Activated CD8-positive, alpha-beta memory T cell treated with anti-CD3 and anti-CD28 coated beads for 24 hours (primary cell): ENCODE measurements at places on chromosomes 16 and 17.

GRCh38 chr17:76598004-76598439 is 12.4 kb upstream of the ST6GALNAC2 start:
- DNase-seq, result no peak

DNA sequence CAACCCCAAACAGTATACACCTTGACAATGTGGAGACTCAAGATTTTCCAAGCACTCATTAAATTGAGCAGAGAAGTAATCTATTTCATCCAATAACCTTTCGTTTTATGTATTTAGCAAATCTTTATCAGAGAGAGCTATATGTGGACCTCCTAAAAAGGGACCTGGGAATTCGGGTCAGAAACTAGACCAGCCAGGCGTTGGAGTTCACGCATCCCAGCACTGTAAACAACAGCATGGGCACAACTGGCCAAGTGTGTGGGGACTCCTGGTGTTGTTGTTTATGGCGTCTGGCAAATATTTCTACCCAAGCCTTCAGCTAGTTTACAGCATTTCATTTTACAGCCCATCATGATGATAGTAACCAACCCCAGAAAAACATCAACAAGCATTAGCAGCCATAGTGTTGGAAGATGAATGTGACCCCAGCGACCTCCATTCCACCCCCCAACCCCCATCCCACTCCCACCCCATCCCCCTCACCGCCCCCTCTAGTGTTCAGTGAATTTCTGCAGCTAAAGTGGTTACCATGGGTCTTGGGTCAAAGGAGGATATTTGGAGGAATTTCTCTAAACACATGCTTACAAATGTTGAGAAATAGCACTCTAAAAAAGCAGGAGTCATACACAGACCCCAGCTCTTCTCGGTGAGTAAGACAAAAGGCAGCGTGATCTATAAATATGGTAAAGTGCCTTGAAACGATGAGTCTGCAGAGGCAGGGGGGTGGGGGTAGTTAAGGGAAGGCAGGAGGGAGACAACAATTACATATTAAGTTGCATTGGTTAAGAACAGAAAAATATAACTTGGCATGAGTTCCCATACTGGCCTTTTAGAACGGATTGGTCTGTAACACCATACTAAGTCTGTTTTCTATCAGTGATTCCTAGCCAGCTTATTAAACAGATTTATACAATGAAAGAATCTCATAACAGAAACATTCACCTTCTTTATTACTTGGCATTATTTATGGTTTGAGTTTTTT is 91.4 kb upstream of the TBX2 start:
- no peak for DNase-seq

- DNase-seq, result no peak
These were observed 10.9 kb downstream of the HOXB4 start for GRCh38 chr17:48567209-48567608.

GRCh38 chr16:35447010-35447558 is 1987.7 kb downstream of the TP53TG3F start:
- no peak for DNase-seq

- peak; percentile 37 for DNase-seq
These were observed 180.2 kb downstream of the RPTOR start for GRCh38 chr17:80724775-80725266.

GRCh38 chr17:2056206-2057174 is 1.6 kb downstream of the HIC1 start:
- peak; percentile 82 for DNase-seq

DNA sequence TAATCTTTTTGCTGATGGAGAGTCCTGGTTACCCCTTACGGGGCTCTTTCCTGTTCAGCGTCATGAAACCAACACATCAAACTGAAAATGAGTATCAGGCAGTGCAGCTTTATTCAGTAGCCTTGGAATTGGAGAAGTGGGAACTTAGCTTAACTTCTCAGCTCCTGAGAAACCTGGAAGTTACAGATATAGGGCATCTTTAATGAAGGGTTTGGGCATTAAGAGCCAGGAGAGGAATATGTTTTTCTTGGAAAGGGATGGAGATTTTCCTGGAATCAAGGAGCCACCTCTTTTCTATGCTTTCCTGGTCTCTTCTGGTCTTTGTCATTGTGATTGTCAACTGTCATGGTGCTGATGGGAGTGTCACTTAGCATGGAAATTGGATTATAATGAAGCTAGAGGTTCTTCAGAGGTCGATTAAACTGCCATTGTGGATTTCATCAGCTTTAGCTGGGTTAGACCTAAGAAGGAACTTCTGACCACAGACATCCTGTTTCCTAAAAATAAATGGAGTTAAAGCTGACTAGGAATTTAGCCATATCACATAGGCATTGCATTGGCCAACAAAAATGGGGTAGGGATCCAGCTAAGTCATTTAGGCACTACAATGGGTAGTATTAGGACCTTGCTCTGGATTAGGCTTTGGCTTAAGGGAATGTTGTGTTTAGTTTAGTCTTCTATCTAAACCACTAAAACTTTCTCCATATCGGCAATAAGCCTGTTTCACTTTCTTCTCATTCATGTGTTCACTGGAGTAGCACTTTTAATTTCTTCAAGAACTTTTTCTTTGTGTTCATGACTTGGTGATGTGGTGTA is 186.4 kb downstream of the BCAS3 start:
- DNase-seq, result no peak

DNA sequence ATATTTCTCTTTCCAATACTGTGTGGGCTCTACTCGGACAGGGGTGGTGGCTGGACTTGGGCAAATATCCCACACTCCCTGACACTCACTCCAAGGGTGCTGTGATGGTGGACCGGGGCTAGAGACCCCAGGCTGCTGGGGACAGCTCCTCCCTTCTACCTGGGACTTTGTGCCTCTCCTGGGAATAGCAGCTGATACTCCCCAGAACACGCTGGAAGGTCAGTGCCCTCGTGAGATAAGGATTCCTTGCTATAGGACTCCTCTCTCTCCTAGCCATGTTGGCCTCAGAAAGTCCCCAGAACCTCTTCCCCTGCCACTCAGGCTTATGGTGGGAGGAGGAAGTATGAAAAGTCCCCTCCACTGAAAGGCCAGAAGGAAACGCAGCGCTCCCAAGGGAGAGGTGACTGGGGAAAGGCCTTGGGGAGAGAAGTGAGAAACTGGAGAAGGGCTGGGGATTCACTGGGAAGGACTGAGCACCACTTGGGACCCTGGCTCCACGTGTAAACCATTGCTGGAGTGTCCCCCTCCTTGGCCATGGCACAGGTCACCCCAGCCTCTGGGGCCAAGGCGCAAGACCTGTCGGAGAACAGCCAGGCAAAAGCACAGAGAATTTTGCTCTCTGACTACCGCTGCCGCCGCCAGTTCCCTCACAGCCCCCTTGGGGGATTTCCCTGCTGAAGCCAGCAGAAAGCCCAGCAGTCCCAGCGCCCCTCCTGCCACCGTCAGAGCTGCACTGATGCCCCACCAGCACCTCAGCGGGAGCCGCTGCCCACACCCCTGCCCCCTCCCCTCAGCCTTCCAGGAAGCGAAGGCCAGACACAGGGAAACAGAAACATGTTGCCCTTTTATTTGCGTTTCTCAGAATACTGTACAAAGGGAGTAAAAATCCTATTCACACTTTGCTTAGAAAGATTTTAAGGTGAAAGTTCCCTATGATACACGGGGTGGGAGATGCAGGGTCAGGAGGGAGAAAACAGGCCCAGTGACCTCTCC is 2.1 kb upstream of the GSDMB start:
- DNase-seq, result peak; percentile 84

DNA sequence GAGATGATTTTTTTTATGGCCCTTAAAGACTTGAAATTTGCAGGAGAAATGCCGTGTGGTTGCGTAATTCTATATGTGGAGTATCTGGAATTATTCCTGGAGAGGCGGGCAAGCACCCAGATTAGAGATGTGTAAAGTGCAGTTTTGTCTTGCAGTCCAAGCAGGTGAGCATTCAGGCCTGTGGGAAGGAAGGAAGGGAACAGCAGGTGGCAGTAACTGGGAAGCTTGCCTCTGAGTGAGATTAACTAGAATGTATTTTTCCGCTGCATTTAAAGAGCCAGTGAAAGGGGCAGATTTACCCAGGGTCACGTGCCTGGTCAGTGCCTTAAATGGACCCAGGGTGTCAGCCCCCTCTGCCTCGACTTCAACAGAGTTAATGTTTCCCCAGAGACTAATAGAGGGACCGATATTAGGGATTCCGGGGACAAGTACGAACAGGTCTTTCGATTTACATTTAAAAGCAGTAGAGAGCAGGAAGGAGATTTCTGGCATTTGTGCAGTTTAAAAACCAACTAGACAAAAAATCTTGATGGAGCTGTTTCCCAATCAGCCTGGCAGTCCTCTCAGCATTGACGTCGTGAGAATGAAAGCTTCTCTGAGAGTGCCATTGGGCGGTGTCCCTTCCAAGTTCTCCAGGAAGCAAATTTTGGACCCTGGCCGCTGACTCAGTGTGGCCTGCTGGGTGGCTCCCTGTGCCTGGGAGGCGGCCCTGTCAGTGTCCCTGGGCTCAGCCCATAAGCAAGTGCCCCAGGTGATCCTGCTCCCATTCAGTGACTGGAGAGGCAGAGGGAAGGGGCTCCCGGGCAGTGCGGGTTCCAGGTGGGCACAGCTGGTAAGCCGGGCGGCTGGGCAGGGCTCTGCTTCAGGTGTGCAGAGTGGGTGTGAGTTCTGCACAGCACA is 38.2 kb downstream of the KSR1 start:
- no peak for DNase-seq

DNA sequence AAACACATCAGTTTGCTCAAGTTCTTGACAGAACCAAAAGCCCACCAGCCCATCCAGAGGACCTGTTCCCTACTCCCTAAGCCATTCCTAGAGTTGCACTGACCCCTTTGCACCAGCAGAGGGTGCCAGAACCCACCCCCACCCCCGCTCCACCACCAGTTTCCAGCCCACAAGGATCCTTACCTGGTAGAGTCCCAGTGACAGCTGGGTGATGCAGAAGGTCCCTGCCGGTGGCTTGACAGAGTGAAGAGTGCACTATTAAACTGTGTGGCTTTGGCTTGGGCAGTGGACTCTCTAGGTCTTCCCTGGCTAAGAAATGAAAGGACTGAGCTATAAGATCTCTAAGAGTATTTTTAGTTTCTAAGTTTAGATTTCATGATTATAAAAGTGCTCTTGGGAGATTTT is 73.3 kb upstream of the MTMR4 start:
- peak; percentile 76 for DNase-seq

GRCh38 chr16:35734728-35735402 is 2275.5 kb downstream of the TP53TG3F start:
- peak; percentile 19 for DNase-seq

GRCh38 chr17:48477221-48477620 is 47.2 kb upstream of the SKAP1 start:
- DNase-seq, result no peak

DNA sequence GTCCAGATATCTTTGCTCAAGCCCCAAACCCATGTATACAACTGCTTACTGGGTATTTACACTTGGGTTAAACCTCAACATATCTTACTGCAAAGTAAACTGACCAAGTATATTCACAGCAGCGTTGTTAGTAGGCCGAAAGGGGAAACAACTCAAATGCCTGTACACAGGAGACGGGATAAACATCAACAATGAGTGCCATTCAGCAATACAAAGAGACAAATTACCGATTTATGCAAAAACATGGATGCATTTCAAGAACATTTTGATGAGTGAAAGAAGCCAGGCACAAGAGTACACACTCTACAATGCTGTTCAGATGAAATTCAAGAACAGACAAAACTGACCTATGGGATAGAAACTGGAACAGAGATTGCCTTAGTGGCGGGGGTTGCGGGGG is 136.3 kb upstream of the CACNG3 start:
- DNase-seq, result no peak

DNA sequence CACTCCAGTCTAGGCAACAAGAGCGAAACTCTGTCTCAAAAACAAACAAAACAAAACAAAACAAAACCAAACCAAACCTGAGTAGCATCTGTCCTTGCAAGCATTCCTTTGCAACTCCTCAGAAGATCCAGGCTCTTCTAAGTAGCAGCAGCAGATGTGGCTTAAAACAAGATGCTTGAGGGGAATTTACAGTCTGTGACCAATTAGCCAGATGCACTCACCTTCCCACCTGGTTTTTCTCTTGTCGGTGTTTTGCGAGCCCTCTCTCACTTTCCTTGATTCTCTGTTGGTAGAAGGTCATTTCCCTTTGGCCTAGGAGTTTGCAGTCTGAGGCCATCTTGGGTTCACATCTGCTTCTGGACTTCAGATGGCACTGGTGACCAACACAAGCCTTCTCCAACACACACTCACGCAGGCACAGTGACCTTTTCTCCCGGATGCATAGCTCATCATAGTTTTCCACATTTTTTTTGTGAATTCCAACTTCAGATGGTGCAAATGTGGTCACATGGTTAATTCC is 276.8 kb downstream of the STX8 start:
- no peak for DNase-seq

- DNase-seq, result no peak
These were observed 9.1 kb upstream of the SLC12A3 start for GRCh38 chr16:56855946-56856345.

GRCh38 chr17:69874175-69874670 is 200.8 kb upstream of the KCNJ16 start:
- no peak for DNase-seq

GRCh38 chr16:9125658-9126505 is 34.4 kb downstream of the HAPSTR1 start:
- DNase-seq, result peak; percentile 56

DNA sequence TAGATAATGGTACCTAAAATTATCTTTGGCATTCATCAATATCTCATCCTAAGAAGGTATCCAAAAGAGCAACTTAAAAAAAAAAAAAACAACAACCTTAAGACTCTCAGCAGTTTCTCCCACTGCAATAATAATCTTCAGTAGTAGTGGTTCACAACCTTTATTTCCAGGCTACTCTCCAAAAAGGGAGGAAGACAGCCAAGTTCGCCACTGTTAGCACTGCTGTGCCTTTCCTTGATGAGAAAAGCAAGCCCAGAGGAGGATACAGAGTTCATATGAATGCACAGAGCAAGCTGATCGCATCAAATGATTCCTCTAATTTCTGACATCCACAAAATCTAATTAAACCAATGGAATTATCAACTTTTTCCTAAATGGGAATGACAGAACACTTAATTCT is 199.4 kb downstream of the AATF start:
- no peak for DNase-seq

- DNase-seq, result no peak
These were observed 1.5 kb downstream of the HOXB5 start for GRCh38 chr17:48592057-48592514.

DNA sequence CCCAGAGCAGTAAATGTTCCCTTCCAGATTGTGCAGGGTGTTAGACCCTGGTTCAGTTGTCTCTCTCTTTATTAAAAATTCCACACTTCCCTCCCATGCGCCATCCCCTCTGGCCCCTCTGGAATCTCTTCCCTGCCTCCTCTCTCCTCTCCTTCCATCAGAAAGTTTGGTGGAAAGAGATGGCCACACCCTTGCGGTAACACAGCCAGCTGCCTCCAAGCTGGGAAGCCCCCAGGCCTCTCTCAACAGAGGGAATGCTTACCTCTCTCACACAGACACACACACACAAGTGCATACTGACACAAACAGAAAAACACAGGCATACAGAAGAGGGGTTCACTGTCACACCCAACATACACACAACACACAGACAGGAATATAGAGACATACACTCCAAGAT is 220.5 kb downstream of the C16orf78 start:
- DNase-seq, result peak; percentile 7

GRCh38 chr17:6496116-6496481 is 51.8 kb downstream of the PIMREG start:
- no peak for DNase-seq
